ENCODE measurements at places on chromosomes 7 and 10.

- no peak for DNase-seq
Measured at GRCh38 chr10:129966370-129966888, 2.4 kb upstream of the EBF3 start.

GRCh38 chr10:73967022-73967429, 30.9 kb upstream of the VCL start:
- no peak for DNase-seq

DNA sequence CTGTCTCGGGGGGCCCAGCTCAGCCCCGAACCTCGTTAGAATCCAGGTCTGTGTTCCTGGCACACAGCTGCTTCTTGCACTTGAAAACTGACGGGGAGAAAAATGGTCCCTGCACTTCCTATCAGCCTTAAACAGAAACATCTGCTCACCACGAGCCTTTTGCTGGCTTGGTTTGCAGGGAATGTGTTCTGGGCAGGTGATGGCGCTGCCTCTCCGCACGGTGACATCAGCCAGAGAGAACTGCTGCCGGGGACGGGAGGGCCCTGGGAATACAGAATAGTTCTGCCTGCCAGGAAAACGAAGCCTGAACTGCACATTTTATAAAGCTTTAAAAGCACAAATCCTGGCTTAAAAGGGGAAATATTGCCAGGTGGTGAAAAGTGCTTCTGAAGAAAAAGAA, 622.5 kb downstream of the TYW1 start:
- DNase-seq, result no peak

DNA sequence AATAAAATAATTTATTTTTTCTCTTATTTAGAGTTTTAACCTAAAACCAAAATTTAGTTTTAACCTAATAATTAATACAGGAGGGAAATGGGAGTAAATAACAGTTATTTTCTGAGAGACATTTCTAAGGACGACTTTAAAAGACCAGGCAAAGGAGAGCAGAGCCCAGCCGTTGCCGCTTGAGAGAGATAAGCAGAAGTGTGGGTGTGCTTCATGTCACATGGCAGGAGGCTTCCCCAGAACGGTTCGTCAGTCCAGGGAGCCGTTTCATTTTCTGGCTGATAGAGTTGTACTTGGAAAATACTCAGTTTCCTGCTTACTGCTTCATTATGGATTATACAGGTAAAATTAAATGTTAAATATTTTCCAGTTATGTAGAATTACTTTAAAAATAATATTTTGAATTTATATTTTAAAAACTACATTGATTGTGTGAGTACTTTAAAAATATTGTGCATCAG, 61.4 kb downstream of the ST7 start:
- DNase-seq, result no peak

DNA sequence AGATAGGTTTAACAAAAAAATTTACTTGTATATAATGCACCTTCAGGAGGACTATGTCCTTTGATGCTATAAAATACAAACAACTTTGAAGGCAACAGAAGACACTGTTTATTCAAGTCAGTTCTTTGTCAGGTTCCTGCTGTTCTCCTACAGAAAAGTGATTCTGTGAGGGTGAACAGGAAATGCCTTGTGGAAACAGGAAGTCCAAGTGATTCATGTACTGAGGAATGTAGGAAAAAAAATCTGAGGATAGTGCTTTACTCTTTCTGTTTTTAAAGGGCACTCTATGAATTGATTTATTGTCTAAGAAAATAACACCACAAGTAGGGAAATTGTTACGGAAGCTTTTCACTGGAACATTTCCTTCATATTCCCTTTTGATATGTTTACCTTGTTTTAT, 171.9 kb downstream of the HDAC9 start:
- peak; percentile 87 for DNase-seq

DNA sequence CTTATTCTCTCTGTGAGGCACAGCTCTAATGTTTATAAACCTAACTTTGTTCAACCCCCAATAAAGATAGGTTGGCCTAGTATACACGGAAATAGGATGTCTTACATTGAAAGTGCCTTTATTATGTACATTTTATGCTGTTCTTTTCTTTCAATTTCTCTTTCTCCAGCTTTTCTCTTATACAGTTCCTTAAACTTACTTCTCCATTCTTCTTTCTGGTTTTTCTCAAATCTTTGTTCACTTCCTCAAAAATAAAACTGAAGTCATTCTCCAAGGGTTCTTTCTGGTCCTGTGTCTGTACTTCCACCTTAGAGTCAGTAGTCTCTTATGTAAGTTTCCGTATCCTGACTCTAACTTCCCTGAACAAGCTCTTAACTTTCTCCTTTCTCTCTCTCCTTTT, 29.2 kb upstream of the NAMPT start:
- DNase-seq, result no peak

DNA sequence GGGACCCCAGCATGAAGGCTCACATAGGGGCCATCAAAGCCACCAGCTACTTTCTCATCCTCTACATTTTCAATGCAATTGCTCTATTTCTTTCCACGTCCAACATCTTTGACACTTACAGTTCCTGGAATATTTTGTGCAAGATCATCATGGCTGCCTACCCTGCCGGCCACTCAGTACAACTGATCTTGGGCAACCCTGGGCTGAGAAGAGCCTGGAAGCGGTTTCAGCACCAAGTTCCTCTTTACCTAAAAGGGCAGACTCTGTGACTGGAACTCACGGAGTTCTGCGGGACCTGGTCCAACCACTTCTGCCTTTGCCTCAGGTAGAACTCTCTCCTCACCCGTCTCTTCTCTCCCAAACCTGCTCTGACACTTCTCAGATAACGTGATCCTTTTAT, 945 bp downstream of the TAS2R40 start:
- no peak for DNase-seq

- no peak for DNase-seq
Measured at GRCh38 chr7:137597856-137598255, 248.9 kb downstream of the DGKI start.

DNA sequence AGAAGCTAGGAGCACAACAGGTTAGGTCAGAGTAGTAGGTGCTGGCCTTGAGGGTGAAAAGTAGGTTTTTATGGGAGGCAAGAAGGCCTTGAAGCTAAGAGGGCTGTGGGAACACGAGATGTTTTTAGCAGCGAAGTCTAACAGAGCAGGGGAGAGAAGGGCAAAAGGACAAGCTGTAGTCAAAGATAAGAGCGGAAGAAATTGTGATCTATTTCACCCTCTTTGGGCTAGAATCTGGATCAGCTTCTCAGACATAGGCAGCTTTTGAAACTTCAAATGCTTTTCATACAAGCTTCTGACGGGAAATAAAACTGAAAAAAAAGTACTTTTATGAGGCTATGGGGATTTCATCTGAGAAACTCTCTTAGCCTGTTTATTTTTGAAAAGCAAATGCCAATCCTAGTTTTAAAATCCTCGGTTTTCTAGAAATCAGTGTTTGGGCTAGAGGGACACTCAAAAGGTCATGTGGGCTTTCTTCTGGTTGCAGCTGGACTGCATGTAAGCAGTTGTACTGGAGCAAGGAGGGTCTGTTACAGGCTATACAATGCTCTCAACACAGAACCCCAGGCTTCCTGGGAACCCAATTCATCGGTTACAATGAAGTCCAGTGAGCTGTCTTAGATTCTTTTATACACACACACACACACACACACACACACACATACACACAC, 83.6 kb downstream of the RNF216 start:
- no peak for DNase-seq

GRCh38 chr10:97732052-97732359, 4.9 kb upstream of the ZFYVE27 start:
- DNase-seq, result no peak

DNA sequence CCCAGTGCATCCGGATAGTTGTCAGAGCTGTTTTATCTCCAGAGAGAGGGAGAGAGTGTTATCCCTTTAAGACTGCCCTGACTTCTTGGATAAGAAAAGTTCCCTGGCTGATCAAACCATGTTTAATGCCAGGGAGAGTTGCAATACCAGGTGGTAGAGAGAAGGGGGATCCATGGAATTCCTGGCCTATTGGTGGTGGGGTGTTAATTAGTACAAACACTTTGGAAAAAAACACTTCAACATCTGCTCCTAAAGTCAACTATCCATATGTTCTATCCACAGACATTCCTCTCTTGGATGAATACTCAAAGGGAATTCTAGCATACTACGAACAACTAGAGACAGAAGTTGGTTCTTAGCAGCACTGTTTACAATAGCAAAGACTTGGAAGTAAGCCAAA, 307.2 kb downstream of the TCERG1L start:
- DNase-seq, result no peak

DNA sequence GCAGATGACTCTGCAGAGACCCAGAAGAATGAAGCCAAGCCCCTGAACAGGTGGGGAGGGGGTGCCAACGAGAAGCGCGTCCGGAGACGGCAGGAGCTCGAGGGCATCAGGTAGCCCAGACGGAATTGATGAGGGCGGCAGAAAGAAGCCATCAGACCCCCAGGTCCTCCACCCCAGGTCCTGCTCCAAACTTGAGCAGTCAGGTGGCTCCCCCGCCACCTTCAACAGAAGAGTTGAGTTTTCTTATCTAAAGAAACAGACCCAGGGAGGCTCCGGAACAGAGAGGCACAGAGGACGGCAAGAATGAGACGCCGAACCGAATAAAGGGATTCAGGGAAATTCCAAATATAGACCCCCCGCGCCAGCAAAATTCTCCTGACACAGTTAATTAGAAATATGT, 22.2 kb downstream of the RGS10 start:
- no peak for DNase-seq

DNA sequence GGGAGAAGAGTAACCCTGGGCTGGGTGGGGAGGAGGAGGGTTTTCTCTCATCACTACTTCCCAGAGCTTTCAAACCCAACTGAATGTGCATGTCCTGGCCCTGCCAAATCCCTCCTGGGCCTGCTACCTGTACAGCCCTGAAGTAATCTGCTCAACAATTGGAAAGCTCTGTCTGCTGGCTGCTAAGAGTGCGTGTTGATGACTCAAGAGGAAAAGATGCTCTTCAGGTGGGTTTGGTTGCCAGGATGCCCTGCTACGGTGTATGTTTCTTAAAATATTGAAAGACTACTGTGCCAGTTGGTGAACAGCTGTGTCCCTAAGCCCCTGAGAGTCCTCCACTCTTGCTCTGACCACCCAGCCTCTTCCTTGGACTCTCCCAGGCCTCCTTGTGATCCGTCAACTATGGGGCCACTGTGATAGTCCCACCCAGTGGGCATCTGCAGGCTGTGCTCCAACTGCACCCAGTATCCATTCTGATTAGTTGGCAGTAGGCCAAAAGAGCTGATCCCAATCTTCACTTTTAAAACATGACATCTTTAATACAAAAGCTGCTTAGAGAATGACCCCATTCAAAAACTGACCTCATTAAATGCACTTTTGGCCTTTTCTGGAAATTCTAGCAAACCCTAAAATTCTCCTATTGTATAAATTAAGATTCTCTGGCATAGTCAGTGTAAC, 85.6 kb downstream of the AOAH start:
- no peak for DNase-seq

DNA sequence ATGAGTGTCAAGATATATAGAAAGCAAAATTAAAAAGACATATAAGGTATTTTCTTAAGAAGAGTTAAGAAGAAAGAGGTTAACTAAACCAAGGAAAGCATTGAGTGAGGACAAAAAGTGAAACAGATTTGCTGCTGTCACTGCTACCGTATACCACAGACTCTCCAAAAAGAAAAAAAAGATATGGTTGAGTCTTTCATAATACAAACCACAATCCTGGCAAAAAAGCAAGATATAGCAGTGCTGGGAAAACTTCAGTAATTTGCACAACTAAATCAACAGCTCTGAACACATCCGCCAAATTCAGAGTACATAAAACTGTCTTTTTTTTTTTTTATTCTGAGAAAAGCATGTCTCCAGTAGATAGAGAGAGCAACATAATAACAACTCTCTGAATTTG, 114.7 kb downstream of the ETV1 start:
- no peak for DNase-seq

DNA sequence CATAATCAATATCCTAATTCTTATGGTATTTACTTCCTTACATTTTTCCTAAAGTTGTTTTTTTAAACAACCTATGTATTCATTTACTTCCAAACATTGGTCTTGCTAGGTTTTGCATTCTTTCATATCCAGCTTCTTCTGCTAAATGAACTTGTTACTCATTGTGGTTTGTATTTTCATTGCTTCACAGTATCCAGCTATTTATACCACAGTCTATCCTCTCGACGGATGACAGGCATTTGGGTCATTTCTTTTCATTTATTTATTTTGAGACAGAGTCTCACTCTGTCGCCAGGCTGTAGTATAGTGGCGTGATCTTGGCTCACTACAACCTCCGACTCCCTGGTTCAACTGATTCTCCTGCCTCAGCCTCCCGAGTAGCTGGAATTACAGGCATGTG, 66.8 kb downstream of the CCDC6 start:
- DNase-seq, result peak; percentile 69

- DNase-seq, result no peak
Measured at GRCh38 chr10:62620491-62620890, 184.0 kb upstream of the ADO start.

DNA sequence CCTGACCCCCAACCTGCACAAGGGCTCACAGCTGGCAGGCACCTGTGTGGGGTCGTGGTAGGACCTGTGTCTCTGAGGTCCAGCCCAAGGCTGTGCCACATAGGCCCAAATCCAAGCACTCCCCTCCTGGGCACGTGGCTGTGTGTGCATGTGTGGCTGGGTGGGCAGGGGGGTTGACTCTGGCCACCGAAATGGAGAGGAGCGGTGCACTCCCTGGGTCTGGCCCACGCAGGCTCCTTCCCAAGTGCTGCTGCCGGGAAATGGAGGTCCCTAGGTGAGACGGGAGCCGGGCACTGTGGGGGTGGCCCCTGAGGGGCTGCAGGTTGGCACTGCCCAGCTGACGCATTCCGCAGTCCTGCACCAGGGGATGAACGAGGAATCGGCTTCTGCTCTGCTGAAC, 528.1 kb downstream of the DNAJB6 start:
- DNase-seq, result no peak

GRCh38 chr7:159212226-159212625, 67.6 kb upstream of the VIPR2 start:
- no peak for DNase-seq

DNA sequence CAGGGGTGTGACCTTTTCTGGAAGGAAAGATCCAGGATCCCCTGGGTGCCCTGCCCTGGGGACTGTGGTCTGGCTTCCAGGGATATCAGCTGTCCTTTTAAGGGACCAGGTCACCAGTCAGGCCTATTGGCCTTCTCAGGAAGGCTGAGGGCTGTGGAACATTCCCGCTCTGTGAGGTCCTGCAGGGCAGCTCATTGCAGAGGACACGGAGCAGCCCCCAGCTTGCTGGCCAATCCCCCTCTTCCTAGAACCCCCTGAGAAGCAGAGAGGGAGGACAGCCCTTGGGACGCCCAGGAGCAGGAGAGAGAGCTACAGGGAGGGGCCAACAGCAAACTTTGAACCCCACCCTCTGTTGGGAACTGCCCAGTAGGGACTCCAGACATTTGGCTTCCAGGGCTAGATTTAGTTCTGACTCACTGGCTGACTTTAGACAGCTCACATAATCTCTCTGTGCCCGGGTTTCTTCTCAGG, 67.9 kb upstream of the COL13A1 start:
- DNase-seq, result peak; percentile 88

- DNase-seq, result no peak
Measured at GRCh38 chr7:68393051-68393450, 1205.2 kb upstream of the AUTS2 start.

Measured in fibroblast of skin of back (primary cell).